ENCODE measurements at places on chromosomes 1 and 21.

- DNase-seq: no peak
Observed at GRCh38 chr1:92543131-92544055, 56.7 kb upstream of the GFI1 start.

GRCh38 chr1:230979952-230980351, 1.1 kb downstream of the ARV1 start:
- no peak for DNase-seq

GRCh38 chr1:1306661-1307260, 969 bp downstream of the ACAP3 start:
- DNase-seq: no peak

DNA sequence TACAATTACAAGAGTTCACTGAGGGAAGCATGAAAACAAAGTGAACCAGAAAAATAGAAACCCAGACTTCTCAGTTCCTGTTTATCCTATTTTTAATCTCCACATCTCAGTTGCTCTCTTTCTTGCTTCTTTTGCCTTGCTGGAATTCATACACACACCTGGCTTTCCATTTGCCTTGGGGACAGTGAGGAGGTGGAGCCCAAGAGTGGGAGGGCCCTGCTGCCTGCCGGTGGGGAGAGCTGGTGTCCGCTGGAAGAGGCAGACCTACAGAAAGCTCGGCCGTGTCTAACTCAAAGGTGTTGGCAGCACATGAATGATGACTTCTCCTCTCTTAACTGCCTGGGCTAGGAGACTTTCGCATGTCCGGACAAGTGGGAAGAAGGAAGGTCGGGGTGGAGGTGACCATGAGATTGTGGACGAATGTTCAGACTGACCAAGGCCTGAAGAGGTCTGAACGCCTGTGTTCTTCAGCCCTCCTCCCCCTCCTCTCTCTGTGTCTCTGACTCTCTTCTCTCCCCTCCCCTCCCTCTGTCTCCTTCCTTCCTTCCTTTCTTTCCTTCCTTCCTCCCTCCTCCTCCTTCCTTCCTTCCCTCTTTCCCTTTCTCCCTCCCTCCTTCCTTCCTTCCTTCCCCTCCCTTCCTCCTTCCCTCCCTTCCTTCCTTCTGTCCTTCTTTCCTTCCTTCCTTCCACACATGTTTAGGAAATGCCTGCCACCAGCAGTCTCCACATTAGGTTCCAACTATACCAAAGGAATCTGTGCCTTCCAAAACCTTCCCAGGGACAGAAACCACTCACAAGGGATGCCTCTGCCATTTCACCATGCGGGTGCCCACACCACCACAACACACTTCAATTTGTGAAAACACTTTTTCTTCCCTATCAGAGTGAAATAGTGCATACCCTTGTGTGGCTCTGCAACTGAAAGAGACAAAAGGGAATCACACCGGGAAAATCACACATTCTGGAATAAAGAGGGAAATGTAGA, 157.3 kb upstream of the RUNX1 start:
- no peak for DNase-seq

DNA sequence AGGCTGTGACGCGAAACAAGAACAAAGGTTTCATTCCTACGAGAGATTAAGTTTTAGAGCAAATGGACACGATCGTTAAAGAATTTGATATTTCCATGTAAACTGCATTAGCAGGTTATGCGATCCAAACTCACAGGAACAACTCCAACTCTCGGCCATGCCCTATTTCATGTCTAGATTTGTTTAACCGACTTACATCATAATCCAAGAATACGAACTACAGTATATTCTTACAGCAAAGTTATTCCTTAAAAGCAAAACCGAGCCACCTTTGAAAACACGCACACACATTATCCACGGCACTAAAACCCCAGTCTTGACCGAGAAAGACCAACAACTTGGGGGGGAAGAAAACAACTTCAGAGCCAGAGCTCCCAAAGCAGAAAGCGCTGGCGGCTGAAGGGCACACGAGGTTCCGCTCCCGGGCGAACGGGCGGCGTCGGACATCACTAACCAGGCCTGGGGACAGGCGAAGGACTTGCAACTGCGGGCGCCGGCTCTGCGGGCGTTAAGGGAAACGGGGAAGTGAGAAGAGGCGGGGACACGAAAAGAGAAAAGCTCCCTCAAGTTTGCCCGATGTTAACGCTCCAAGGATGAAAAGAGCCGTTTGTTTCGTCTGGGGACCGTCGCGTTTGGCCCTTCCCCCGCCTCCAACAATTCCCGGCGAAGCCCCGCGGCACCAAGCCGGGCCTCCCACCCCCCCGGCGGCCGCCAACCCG, 690 bp downstream of the B3GALNT2 start:
- DNase-seq: no peak

GRCh38 chr1:212607206-212607912, 1.2 kb upstream of the ATF3 start:
- DNase-seq: no peak

- no peak for DNase-seq
Observed at GRCh38 chr1:108051631-108052377, 86.8 kb upstream of the VAV3 start.

DNA sequence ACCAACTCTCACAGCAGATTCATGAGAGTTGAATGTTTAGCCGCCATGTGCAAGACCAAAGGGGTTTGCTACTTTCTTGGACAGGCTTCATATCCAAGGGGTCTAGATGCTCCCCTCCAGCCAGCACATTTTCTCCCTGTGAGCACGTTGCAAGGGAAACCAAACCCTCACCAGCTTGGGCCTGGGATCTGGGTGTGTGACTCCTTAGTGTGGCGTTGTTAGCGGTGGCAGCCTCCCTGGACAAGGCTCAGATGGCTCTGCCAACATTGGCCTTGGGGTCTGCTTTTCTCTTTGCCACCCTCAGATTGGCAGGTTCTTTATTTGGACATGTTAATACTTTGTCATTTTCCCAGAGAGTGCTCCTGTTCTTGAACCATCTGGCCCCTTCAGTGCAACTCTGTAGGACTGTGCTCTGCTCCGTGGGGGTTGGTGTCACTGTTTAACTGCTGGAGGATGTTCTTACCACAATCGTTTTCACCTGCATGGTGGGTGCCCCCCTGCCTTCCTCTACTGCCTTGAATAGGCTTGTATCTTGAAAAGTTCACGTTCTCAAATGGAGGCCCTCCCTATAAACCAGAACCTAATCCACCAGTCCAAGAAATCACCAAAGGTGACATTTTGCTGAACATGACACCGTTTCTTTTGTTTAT, 13.4 kb downstream of the ABCG1 start:
- no peak for DNase-seq

GRCh38 chr1:215083383-215083961, 935 bp downstream of the KCNK2 start:
- no peak for DNase-seq

- no peak for DNase-seq
Observed at GRCh38 chr1:74436078-74436477, 76.3 kb downstream of the LRRC53 start.

Data from AG04449 (cell line).